LHCN-M2 (cell line): ENCODE measurements at places on chromosomes 16 and 17. TPM values are rescaled to one million over a fixed set of nuclear protein-coding genes. Genes with fewer than 3 reads are reported as not detected.
A peak's percentile ranks its signal among the peaks of the same experiment; 100 is the strongest.

DNA sequence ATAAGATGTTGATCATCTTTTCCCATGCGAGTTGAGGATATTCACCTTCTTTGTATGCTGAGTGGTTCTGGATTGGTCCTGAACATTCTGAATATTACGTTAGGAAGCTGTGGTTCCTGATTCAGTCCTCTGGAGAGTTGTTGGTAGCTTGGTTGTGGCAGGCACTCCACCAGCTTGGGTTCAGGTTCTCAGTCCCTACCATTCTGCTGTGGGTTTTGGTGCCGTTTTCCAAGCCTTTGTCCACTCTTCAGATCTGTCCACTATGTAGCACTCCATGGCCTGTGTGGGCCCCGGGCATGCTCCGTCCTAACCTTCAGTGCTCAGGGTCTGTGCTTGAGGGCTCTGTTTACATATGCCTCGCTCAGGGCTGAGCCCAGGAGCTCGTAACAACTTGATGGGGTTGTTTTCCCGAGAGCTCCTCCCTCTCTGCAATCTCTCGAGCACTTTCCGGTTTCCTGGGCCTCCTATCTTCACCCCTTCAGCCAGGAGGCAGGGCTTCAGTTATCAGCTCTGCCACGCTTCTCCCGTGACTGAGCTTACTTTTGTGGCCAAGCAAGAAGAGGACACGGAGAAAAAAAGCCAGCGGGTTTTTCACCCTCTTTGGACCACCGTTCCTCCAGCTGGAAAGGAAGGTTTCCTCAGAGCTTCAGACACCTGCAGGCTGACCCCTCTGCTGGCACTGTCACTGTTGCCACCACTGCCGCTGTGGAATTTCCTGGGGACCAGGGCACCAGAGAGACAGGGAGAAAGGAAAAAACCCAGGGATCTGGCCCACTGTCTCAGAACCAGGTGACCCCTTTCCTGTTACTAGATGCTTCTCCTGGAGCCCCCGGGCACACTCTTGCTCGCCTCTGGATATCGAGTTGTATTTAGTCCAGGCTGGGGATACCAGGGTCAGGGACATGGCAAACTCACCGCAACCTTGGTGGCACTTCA is 19.6 kb downstream of the KIAA0513 start:
- DNase-seq: no peak

- no peak for DNase-seq
Observed at GRCh38 chr16:10658943-10659342, 35.8 kb downstream of the TEKT5 start.

Gene C17orf50
- not detected in 2 replicates for total RNA-seq

Gene B4GALNT2
- total RNA-seq: not detected in 2 replicates

Gene OTOP3
- not detected in 2 replicates for total RNA-seq

- DNase-seq: peak; percentile 35
Observed at GRCh38 chr17:30323895-30324319, 9.9 kb downstream of the TMIGD1 start.

DNA sequence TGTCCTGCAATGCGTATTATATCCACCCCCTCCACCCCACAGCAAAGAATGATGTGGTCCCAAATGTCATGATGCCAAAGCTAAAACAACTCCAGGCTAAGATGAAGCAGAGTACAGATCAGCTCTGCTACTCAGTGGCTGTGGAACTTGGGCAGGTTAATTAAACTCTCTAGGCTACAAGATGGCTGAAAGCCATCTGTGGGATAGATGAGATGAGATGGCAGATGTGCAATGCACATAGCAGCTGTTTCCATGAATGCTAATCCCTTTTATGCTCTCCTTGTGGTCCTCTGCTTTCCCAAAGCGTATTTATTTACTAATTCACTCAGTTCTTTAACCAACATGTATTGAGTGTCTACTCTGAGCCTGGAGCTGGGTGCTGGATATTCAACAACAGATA is 114.4 kb downstream of the GRIN2A start:
- DNase-seq: no peak
